ENCODE measurements at places on chromosomes 5 and 9.

GRCh38 chr5:94855543-94855942 lies 237.1 kb downstream of the SLF1 start:
- DNase-seq: no peak

GRCh38 chr5:10360686-10361085 lies 7.2 kb downstream of the MARCHF6 start:
- DNase-seq: no peak

DNA sequence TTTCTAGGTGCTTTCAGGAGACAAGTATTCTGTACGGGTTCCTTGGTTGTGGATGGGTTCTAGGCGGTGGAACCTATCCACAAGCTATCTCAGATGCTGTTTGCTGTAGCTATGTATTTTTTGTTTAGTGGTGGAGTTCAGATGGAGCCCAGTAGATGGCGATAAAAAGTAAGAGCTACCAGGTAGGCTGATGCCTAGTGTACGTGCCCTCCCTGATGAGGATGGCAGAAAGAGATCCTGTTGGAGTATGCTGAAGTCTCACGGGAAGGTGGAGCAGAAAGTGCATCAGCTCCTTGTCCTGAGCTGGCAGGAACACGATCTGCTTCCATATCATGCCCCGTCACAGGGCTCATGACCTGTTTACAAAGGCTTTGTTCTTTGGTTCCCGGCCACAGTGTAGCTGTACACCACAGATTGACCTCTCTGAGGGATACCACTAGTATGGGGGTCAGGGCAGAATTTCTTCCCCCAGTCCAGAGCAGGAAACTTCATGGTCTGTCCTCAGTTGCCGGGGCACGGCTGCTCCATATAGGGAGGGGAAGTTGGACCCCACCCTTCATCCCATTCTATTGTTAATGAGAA lies 12.6 kb upstream of the UGT3A2 start:
- DNase-seq: no peak

DNA sequence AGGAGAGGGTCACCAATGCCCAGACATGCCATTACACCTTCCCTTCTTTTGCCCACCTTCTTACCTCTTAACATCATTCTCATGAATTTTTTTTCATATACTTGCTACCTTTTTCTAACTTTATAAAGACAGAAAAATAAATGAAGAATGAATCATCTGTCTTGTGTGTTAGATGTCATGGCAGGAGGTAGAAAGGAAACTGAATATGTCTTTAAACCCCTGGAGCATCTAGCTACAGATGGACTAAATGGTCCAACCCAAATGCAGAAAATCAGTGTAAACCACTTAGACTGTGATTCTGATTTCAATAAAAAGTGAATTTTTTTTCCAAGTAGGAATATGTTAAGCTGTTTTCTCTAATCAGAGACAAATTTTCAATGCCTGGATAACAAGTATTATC lies 11.8 kb upstream of the IL6ST start:
- DNase-seq: no peak

GRCh38 chr5:171285465-171285864 lies 23.6 kb upstream of the TLX3 start:
- no peak for DNase-seq

- no peak for DNase-seq
These were observed 1.8 kb upstream of the LHX3 start for GRCh38 chr9:136206602-136207275.

DNA sequence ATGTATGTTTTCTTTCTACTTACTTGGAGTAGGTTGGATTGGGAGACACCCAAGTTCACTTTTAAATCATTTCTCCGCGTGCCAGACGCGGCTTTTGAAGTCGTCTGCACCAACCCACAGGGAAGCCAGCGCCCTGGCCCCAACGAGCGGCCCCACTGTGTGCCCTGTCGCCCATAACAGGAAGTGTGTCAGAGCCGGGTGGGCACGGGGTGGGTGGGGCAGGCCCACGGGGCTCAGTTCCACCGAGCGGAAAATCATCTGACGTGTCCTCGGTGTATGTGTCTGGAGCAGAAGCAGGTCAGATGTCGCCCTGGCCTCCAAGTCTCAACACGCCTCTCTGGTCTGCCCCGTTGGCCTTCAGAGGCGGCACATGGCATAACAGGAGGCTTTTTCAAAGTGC lies 22.7 kb upstream of the SMIM23 start:
- no peak for DNase-seq

DNA sequence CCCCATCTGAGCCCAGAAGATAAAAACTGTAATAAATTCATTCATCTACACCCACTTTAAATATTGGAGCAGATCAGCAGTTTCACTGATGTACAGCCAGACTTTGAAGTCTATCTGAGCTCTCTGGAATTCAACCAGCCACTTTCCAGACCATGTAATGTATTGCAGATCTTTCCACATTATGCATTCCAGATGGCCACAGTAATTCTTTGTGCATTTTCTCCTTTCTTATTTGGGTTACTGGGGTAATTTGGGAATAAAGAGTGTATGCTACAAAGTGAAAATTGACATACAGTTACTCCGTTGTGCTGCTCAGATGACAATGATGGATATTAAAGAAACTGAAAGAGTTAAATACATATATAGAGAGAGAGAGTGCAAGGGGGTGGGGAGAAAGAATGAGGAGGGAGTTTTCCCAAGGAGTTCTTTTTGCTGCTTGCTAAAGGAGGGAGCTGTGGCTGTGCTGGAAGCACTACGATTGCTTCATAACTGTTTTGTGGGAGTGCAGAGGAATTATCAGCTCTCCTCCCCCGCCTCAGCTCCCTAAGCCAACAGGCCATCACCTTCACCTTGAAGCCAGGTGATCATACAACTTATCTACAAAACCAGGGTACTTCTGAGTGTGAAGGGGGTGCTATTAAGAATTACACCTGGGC lies 152.8 kb downstream of the GAS1 start:
- peak; percentile 59 for DNase-seq

- no peak for DNase-seq
These were observed 55.0 kb downstream of the GARNL3 start for GRCh38 chr9:127319366-127320114.

GRCh38 chr5:130402906-130403305 lies 498.6 kb downstream of the CHSY3 start:
- DNase-seq: no peak

DNA sequence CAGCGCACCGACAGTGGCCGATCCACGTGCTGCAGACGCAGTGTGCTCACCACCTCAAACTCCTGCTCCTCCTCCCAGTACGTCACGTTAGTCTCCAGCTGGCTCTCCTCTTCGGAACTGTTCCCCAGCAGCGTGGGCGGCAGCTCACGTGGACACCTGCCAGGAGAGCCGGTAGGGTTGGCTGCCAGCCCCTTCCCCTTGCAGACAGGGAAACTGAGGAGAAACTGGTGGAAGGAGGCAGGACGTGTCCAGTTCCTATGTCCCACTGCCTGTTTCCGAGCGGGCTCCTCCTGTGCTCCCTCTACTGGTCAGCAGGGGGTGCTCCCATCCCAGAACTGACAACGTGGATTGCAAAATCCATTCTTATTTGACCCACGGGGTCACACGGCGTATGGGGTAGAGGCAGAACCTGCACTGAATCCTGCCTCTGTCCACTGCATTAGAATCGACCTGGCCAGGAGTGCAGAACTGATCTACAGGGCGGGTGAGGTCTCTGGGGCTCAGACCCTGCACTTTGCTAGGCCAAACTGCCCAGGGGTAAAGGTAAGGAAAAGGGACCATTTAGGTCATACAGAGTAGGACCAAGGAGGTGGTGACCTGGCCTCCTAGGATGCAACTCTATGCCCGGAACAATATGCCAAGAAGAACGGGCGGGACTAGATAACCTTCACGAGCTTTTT lies 25.7 kb downstream of the PDGFRB start:
- no peak for DNase-seq

- DNase-seq: no peak
These were observed 50.8 kb downstream of the GAPVD1 start for GRCh38 chr9:125312411-125312810.

- DNase-seq: no peak
These were observed 92.5 kb downstream of the TLE1 start for GRCh38 chr9:81596679-81597418.

DNA sequence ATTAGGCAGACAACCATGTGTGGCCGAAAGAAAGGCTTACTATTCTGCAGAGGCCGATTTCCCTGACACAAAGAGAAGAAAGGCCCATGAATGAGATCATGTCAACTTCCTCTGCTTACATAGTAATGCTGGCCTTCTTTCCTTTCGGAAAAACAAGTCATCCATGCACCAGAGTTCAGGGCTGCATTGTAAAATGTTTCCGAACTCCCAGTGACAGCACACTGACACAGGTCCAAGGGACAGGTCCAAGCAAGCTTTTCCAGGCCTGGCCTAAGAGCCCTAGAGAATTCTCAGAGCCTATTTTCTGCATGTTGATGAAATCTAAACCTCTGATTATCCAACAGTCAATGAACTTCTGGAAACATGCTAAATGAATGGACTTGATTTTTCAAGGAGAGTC lies 140.9 kb downstream of the ZNF608 start:
- no peak for DNase-seq

- peak; percentile 85 for DNase-seq
These were observed 6.8 kb upstream of the RECK start for GRCh38 chr9:36029765-36030528.

DNA sequence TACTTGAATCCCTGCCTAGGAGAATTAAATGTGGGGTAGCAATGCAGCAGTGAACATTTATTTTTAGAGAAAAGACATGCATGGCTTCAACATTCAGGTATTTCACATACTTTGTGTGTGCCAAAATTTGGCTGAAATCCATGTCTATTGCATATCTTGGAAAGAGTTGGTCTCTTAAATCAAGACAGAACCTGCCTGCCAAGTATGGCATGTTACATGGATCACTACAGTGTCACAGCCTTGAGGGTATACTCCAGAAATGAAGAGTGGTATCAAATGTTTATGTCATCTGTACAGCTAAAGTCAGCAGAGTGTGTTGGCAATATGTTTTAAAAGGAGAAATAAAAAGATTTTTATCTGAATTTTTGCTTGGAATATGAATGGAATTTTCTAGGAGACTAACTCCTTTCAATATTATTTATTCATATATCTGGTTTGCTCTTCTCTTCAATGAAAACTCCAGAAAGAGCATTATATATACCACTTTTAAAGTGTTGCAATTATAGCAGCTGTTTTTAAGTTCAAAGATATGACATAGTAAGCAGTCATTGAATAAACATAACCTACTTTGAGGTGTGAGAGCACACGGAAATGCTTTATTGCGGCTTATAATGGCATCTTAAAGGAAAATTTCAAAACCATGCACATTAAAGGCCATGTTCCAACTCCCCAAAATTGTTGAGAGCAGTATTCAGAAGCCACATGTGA lies 95.4 kb upstream of the MINAR2 start:
- DNase-seq: no peak

Data from HFF-Myc (cell line).